C1 segment of cervical spinal cord (tissue), 14 donors: ENCODE measurements at places on chromosomes 13 and 19.

DNA sequence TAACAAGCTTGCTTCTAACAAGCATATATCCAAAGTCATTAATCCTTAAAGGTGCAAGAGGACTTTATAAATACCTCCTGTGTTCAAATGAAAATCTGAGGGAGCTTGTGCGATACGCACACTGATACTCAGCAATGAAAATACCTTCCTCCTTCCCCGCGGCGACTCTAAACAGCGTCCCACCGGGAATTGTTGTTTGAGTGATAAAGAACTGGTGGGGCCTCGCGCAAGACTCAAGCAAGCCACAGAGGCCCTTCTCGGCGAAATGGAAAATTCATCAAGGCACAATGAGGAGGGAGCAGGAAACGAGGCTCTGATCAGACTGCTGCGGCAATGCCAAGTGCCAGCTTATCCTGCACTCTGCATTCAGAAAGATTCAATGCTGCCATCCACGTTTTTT lies 126.7 kb downstream of the ABCC4 start:
- DNase-seq = no peak

DNA sequence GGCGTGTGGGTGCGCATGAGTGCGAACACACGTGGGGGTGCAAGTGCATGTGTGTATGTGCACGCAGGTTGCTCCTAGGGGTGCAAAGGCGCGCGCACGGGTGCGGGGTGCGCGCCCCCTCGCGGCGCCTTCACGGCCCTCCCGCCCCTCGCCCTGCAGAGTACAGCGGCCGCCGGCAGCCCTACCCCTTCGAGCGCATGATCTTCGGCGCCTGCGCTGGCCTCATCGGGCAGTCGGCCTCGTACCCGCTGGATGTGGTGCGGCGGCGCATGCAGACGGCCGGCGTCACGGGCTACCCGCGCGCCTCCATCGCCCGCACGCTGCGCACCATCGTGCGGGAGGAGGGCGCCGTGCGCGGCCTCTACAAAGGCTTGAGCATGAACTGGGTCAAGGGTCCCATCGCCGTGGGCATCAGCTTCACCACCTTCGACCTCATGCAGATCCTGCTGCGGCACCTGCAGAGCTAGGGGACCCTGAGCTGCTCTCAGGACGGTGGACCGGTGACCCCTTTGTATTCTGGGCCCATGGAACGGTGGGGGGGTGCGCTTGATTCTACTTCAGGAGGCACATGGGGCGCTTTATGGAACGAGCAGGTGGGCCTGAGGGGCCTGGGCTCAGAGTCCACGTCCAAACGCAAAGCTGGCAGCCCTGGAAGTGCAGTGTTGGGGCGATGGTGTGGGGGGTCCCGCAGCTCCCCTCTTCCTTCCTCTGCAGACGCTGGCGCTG lies 27.7 kb downstream of the TMEM161A start:
- DNase-seq = no peak

GRCh38 chr13:105625691-105626090 lies 909.8 kb downstream of the EFNB2 start:
- no peak for DNase-seq

GRCh38 chr13:64428196-64428595 lies 2801.9 kb downstream of the PCDH9 start:
- no peak for DNase-seq

DNA sequence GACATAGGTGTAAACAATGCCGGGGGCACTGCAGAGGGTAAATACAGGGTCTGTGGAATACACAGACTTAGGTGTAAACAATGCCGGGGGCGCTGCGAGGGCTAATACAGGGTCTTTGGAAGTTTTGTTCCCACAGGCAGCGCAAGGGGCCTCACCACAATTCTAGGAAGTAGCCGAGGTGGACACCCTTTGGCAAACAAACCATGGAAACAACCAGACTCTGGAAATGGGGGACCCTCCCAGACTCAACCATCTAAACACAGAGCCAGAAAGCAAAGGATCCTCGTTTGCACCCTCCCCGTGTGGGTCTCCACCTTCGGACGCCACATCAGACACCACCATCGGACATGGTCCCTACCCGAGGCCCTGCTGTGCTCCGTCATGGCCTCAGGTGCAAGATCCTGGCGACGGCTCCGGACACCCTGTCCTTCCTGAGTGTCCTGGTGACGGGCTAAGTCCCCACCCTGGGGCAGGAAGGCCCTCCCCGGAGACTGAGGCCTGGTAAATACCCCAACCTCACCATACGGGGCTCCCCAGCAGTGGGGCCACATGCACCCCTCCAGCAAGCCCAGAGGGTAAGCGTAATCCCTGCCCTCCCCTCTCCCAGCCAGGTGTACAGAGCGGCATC lies 16.7 kb upstream of the PLPP2 start:
- DNase-seq = no peak

DNA sequence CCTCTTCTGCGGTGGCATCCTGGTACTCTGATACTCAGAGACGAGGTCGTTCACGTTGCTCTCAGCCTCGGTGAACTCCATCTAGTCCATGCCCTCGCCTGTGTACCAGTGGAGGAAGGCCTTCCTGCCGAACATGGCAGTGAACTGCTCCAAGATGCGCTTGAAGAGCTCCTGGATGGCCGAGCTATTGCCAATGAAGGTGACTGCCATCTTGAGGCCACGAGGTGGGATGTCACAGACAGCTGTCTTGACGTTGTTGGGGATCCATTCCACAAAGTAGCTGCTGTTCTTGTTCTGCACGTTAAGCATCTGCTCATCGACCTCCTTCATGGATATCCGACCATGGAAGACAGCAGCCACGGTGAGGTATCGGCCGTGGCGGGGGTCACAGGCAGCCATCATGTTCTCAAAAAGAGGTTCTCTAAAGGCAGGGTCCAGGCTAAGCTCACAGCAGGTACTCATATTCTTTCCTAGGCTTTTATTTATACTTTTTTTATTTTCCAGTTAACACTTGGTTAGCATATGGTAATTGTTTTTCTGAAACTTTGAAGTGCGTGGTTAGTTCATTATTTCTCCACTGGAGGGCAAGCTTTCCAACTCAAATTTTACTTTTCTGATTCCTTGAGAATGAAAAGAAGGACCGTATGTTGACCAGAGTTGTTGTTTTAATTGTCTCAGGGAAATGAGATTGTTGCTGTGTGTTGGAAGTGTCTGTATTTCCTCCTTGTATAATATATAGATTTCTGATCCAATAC lies 72.4 kb upstream of the RGCC start:
- no peak for DNase-seq

DNA sequence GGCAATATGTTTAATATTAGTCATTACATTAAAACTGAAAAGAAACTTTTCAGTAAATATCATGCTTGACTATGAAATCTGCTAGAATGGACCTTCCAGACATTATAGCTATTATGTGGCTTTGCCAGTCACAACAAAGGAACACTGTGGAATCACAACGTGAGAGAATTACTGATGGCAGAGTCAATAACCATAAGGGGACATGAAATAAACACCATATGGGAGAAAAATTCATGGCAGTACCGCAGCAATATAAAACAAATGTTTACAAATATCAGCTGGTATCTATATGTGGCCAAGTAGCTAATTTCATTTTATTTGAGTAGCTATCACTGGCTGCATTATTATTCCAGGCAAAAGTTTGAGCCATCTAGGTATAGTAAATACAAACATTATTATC lies 1818.6 kb downstream of the PCDH9 start:
- no peak for DNase-seq

GRCh38 chr19:38134540-38135149 lies 89.4 kb downstream of the DPF1 start:
- no peak for DNase-seq

DNA sequence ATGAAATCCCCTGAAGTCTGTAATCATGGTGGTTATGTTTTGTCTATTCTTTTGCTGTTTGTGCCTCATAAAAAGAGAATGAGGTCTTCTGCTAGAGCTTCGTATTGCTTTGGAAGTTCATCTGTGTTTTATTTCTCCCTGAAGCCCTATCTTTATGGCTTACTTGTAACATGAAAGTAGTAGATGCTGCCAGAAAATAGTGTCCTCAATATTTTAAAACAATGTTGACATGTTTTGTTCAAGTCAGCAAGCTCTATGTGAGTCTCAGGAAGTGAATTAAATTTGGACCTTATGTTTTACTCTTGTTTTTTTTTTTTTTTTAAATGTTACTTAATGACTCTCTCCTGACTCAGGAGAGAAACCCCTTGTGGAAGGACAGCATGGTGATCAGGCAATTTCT lies 130.5 kb downstream of the B3GLCT start:
- no peak for DNase-seq
